ENCODE measurements at places on chromosomes 7 and 10. TPM values are rescaled to one million over a fixed set of nuclear protein-coding genes. Genes with fewer than 3 reads are reported as not detected.

The ZNF804B gene
- not detected for total RNA-seq

The CALML3 gene
- total RNA-seq, result not detected

The OPN1SW gene
- total RNA-seq, result not detected

The UNCX gene
- not detected for total RNA-seq

DNA sequence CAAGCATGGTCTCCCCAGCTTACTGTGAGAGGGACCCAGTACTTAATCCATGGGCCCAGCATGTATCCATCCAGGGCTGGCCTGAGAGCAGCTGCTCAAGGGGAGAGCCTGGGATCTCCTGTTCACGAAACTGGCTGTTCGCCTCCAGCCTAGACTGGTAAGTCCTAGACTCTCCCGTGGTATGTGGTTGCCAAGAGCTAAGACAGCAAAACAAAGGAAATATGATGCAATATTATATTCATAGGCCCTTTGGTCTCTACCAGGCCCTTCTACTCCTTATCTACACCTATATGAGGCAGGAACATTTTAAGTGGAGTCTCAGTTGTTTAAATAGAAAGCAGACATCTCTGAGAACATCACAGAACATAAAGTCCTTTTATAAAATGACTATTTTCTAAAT, 28.9 kb upstream of the STK17A start:
- DNase-seq, result no peak
